ENCODE measurements at places on chromosomes 3 and 15.

DNA sequence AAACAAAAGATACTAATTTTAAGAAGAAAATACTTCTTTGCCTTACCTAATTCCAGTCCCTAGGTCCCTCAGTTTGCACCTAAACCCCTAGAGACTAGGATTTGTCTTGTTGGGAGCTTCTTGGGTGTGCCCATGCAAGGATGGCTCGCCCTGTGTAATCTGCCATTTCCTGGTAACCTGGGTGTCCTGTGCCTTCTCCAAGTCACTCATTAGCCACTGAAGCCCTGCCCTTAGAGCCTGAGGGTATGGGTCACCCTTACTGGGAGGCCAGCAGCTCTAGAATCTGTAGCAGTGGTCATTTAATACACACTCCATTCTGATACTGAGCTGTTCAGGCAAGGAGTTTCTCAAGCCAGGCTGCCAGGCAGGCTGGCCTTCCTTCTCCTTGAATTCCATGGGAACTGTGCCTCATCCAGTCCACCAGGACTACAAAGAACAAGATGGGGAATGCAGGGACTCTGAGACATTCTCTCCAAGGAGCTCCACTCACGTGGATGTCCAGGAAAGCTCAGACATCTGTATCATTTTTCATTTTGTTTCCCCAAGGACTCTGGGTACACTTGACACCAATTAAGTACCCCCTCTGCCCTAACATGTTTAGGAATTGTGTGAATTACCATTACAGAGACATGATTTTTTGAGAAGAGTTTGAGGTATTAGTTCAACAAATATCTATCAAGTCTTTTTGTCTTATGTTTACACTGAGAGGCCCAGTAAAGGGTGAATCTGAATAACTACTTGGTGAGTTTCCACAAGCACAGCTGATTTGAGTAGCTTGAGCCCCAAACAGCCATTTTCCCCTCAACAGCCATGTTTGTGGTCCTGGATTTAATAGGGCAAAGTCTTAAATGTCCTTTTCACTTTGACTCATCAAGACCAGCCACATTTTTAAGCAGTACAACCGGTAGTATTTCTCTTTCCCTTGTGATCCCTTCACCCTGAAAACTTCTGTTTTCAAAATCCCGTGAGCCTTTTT is 52.6 kb downstream of the ARNT2 start:
- DNase-seq, result no peak

DNA sequence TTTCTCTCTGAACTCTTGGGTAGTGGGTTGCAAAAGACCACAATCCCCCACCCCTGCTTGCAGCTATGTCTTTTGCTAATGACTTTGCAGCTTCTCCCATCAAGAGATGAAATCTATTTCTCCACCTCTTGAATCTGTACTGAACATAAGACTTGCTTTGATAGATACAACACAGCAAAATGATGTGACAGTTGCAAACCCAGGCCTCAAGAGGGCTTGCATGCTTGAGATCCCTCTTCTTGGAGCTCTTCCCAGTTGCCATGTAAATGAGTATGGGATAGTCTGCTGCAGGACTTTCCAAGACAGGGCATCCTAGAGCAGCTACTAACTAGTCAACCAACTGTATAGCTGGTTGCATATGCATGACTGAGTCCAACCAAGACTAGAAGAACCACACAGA is 783.6 kb downstream of the PDCD6IP start:
- DNase-seq, result no peak

- no peak for DNase-seq
These were observed 23.2 kb upstream of the ATOSA start for GRCh38 chr15:52702390-52702789.

DNA sequence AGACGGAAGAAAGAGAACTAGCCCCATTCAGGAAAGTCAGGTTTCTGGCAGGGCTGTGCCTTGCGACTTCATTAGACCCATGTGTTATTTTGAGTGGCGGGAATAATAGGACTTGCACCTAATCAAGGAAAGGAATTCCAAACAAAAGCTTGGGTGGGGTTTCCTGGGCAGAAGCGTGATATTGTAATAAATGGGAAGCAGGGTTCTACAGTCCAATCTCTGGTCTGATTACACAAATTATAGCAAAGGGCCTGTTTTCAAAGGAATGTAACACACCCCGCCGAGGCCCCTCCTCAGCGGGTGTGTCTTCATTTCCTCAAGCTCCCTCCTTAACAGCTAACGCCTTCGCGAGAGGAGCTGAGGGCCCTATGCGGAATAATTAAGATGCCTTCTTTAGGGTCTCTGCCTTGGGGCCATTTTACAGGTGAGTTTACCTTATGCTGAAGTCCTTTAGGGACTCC is 396.0 kb upstream of the C2CD4B start:
- DNase-seq, result no peak

GRCh38 chr15:27723821-27724220 is 375.3 kb downstream of the OCA2 start:
- no peak for DNase-seq

GRCh38 chr15:69035205-69035917 is 20.9 kb downstream of the NOX5 start:
- DNase-seq, result no peak

DNA sequence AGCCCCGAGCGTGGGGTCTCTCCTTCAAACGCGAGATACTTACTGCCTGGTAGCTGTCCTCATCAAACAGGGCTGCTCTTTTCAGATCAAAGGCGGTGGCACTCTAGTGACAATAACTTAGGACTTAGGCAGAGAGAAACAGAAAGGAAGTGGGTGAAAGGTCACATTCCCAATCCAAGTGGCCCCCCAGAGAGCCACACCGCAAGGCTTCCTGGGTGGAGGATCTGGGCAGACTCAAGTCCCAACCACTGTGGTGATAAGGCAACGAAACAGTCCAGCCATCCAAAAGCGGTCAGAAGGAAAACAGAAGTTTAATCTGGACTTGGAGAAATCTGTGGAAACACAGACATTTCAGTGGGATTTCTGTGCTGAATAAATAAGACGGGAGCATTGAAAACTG is 227.2 kb downstream of the ADAMTS17 start:
- no peak for DNase-seq

DNA sequence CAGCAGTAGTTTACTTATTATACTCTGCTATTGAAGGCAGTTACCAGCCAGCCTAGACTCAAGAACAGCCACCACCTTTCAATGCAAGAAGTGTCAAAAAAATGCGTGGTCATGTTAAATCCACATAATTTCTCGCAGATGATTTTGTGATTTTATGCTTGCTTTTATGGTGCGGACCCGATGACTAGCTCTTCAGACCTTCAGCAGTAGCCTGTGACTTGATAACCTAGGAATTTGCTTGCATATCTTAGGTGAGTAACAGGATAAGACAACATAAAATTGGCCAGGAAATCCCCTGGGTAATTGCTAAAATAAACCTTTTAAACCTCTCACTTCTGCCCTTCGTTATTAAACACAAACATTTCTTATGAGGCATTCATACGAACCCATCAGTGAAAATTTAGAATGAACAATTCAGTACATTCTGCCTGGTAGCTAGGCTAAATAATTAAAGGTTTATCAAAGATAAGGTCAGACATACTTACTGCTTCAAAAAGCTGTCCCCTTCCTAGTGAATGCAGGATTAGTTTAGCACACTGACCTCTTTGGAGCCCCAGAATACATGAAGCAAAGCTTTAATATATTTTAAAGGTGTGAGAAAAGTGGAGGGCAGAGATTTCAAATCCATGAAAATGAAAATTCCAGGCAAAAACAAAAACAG is 798.8 kb downstream of the OTOL1 start:
- DNase-seq, result no peak

- DNase-seq, result no peak
These were observed 473 bp upstream of the COMMD2 start for GRCh38 chr3:149752788-149753136.

GRCh38 chr15:62857411-62857853 is 185.1 kb upstream of the TPM1 start:
- DNase-seq, result no peak

GRCh38 chr3:52126036-52126435 is 28.2 kb downstream of the POC1A start:
- no peak for DNase-seq

DNA sequence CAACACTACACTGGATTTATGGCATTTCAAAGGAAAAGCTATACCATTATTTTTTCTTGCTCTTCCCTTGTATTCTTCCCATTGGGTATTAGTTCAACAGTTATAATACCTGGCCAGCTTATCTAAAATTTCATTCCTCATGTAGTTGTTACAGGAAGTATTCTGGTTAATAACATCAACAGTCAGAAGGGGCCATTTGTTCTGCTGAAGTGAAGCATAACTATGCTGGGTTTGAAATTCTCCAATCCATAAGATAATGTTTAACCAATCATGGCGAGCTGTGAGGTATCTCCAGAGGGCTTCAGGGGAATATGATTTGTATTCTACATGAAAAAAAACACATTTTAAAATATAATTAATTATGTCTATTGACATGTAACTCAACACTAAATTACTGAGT is 43.4 kb downstream of the SPG11 start:
- DNase-seq, result no peak

DNA sequence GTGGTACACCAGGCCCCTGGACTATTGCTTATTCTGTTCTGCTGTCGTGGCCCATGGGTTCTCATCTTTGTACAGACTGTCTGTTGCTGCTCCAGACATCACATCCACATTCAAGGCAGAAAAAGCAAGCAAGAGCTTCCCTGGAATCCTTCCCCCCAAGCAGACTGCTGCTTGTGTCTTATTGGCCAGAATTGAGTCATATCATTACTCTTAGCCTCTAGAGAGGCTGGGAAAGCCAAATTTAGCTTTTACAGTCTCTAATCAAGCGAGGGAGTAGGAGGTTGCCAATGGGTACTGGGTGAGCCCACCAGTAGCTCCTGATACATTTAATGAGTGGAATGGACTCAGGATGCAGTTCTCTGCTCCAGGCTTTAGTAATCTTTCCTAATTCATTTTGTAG is 39.4 kb downstream of the RAB6B start:
- DNase-seq, result no peak

DNA sequence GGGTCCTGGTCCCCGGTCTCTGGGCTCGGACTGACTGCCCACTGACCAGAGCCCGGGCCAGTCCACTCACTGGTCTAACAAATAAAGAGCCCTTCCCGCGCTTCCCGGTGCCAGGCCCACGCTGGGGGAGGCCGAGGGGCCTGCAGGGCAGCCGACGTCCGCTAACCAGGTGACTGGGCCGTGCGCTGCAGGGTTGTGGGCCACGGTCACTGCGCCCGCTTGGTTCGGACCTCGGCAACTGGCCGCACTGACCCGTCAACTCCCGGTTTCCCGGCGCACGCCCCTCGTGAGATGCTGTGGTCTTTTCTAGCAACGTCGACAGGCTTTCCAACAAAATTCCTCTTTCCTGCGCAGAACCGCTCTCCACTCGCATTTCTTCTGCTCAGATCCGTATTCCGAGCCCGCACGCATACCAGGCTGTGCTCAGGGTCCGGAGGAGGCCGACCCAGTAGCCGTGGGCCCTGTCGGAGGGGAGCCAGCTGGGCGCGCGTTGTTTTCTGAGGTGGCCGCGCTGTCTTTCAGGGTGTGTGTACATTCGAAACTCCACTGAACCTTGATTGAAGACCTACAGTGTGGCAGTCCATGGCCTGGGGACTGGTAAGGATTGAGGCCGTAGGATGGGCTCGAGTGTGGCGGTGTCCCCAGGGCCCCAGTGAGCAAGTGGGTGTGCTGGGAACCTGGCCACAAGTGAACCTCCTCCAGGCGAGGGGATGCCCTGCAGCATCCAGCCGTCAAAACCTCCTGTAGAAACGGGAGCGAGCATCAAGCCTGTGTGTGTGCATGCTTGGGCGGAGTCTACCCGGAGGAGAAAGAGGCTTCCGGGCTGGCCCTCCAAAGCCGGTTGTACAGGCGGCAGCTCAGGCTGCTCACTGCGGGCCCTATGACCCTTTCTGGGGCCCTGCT is 875 bp upstream of the NT5DC2 start:
- DNase-seq, result no peak

DNA sequence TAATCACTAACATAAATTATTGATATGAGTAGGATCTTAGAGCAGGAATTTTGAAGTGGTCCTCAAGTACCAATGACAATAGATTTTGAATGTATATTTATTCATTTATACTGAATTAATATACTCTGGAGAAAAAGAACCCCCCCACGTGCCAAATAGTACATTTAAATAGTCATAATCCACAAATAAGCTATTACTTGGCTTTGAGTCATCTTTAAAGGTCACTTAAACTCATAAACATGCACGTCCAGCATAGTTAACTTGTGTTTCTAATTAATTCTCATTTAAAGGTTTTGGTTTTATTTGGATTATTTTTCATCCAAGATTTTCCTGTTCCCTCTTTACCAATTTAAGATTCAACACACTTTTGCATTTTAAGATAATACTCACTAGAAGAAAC is 35.1 kb downstream of the FGF7 start:
- DNase-seq, result no peak

- DNase-seq, result no peak
These were observed at the start of gene FBXO40 for GRCh38 chr3:121592856-121593702. Gene FBXO40 (plus strand): TSS chr3:121593379. CDS start chr3:121620576, 27,197 bp downstream.

DNA sequence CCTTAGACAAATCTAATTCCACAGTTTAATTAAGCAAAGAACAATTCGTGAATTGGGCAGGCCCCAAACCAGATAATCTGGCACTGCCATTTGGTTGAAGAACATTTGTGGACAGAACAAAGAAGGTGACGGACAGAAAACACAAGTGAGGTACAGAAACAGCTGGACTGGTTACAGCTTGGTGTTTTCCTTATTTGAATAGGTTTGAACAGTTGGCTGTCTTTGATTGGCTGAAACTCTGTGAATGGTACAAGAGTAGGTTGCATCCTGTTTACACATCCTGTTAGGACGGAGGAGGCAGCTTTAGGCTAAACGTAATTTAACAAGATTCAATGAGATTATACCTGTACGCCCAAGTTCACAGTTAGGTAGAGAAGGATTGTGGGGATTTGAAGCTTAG is 114.4 kb downstream of the LPP start:
- no peak for DNase-seq

DNA sequence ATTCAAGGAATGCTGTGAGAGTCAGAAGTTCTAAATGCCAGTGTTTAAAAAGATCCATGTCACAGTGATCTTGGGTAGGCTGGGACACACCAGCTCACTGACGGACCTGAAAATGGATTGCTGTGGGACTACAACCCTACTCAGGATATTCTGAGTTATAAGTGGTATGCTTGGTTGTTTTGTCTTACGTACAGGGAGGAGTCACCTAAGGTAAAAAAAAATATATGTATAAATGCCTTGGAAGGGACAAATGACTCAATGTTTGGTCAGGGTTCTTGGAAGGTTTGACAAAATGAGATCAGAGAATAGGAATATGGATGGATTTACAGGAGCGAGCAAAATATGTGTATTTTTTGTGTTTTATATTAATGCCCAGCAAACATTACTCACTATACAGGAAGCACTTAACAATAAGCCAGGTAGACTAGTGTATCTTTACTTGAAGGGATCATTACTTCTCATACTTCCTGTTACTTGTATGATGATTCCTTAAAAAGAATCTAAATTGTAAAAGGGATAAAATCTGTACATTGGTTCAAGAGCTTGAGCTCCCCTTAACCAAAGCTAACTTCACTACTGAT is 767.3 kb downstream of the GBE1 start:
- DNase-seq, result no peak

- DNase-seq, result no peak
These were observed 33.5 kb downstream of the CCDC13 start for GRCh38 chr3:42739401-42740158.

- DNase-seq, result no peak
These were observed 54.8 kb downstream of the ANAPC13 start for GRCh38 chr3:134430950-134431445.

All from stimulated activated CD4-positive, alpha-beta T cell treated with anti-CD3 and anti-CD28 coated beads, Interleukin-15, amount 100 ng/mL, for 48 hours (primary cell).